CD4-positive, alpha-beta T cell treated with Interleukin-17A for 4 hours (primary cell): ENCODE measurements at places on chromosomes 3 and 15.

GRCh38 chr3:30146978-30147377, 459.4 kb upstream of the TGFBR2 start:
- DNase-seq = no peak

- no peak for DNase-seq
These were observed 43.9 kb upstream of the GOLGA8J start for GRCh38 chr15:30038667-30039523.

DNA sequence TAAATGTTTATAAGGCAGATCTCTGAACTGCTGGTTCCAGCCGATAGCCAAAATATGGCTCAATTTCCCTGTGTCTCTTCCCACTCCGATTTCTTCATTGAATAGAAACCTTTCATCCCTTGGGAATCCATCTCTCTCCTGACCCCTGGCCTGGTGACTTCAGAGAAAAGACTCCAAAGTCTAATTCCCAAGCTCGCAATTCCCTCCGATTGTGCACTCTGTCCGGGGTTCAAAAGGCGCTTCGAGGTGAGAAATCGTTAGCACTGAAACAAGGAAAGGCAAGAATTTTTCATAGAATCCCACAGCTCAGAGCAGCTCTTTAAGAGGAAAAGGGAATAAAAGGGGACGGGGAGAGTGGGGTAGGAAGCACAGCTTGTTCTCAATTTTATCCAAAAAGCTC, 18.4 kb upstream of the RAD18 start:
- no peak for DNase-seq

DNA sequence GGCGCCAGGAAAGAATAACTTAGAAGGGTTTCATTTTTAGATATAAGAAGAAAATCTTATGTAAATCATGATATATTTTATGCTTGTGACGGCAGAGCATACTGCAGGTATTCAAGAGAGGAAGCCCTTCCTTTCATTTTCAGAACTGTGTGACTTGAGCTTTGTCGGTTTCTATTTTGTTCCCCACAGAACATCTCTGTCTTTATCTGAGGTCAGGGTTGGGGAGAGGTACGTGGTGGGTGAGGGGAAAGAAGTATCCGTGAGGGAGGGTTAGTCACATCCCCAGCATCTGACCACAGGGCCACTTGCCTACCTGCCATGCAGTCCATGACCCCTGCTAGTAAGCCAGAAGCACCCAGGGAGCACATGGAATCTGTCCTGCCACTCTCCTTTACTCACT, 126.5 kb downstream of the DGKG start:
- DNase-seq = no peak

- DNase-seq = no peak
These were observed 218.1 kb downstream of the CLSTN2 start for GRCh38 chr3:140152851-140153639.
